Small intestine (tissue), 16 donors: ENCODE measurements at places on chromosomes 2 and 18.

DNA sequence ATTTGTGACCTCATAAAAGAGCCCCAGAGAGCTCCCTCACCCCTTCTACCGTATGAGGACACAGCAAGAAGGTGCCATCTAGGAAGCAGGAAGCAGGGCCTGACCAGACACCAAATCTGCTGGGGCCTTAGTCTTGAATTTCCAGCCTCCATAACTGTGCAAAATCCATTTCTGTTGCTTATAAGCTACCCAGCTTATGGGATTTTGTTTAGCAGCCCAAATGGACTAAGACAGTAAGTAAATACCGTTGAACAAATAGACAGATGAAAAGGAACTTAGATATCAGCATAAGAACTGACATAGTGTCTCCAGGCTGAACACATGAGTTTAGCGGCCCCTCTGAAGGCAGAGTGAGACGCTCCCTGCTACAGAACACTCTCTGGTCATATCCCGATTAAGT lies 130.9 kb downstream of the UXS1 start:
- DNase-seq, result no peak

- DNase-seq, result no peak
Measured at GRCh38 chr2:65532937-65533336, 100.5 kb upstream of the SPRED2 start.

DNA sequence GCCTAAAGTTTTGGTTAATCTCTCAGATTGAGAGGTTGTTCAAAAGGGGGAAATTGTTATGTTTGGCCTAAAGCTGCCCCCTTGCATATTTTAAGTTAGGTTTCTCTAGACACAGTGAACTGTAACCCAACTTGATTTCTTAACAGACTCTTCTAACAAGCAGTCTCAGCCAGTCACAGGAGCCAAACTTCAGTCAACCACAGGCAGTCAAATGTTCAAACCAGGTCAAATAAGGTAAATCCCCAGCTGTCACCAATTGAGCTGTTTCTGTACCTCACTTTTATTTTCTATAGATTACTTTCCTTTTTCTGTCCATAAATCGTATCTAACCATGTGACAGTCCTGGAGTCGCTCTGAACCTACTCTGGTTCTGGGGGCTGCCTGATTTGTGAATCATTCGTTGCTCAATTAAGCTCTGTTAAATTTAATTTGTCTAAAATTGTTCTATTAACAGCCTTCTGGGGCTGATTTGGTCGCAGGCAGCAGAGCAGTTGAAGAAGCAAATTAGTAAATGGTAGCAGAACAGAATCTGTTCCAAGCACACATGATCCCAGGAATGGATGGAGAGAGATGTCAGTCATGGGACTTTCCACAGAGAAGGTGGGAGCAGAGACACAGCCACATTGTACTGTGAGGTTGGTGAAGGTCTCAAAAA lies 16.4 kb upstream of the NFU1 start:
- DNase-seq, result no peak

DNA sequence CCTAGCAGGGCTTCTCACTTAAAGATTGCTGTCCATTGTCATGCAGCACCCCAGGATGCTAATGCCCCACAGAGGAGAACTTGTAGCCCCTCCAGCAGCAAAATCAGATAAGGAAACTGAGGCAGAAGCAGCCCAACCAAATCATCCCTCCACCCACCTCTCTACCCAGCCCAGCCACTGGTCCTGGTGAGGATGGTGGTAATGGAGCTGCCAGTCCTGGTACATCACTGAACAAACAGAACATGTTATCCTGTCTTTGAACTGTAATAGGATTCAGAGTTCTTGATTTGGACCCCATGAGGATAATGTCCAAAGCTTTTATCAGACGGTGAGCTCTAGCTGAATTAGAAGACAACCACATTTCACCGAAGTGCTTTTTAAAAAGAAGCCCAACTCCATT lies 113.2 kb downstream of the MRO start:
- DNase-seq, result no peak

GRCh38 chr2:108975613-108976435 lies 13.2 kb downstream of the EDAR start:
- no peak for DNase-seq

DNA sequence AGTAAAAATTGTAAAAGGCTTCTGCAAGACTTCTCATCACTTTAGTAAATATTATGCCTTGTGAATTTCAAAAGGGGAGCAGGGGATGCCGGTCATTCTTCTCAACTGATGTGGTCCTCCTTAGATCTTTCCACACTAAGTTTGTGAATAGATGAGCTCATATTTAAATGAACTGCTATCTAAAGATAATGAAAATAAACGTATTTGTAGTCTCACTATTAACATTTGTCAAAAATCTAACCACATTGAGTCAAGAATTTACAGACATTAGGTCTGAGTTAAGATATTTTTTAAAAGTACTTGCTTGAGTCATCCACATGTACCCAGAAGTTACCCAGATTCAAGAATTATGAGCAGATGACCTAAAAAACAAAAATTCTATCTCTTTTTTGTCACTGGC lies 6.5 kb downstream of the PRPF40A start:
- no peak for DNase-seq

- DNase-seq, result peak; percentile 8
Measured at GRCh38 chr2:12176623-12177454, 430.4 kb downstream of the LPIN1 start.

GRCh38 chr2:9812945-9813311 lies 30.3 kb upstream of the TAF1B start:
- no peak for DNase-seq

GRCh38 chr2:165877565-165878550 lies 75.7 kb downstream of the TTC21B start:
- DNase-seq, result no peak

DNA sequence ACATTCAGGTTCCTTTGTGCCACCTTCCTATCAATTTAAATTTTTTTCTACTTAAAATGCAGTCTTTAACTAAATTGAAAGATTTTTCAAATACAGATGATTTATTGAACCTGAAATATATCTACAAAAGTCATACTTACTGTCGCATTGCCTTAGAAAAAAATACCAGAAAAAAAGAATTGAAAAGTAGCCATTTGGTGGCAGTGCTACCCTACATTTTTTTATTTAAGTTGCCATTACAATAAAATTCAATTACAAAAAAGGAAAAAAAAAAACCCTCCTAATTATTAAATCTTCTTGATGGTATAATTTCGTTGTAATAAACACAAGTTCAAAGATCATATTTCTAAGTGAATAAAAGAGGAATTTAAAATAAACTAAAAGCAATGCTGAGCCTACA lies 43.4 kb downstream of the DSC3 start:
- DNase-seq, result no peak

GRCh38 chr18:6561016-6561415 lies 146.3 kb upstream of the L3MBTL4 start:
- DNase-seq, result no peak

DNA sequence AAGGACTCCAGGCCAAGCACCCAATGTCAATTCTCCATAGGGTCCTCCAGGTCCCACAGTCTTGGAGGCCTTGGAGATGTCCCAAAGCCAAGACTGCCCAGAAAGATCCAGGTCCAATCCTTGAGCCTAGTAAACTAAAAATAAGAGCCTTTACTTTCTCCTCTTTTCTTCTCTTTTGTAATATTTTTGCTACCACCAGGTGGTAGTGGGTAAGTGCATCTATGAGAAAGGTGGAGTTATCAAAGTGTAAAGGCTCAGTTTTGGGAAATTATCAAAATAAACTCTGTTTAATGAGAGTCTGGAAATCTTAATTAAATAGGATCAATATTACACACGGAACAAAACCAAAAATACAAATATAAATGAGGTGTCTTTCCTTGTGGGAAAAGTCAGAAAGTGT lies 276.4 kb downstream of the ALK start:
- no peak for DNase-seq

GRCh38 chr18:32048507-32049091 lies 30.0 kb downstream of the RNF125 start:
- DNase-seq, result peak; percentile 91

DNA sequence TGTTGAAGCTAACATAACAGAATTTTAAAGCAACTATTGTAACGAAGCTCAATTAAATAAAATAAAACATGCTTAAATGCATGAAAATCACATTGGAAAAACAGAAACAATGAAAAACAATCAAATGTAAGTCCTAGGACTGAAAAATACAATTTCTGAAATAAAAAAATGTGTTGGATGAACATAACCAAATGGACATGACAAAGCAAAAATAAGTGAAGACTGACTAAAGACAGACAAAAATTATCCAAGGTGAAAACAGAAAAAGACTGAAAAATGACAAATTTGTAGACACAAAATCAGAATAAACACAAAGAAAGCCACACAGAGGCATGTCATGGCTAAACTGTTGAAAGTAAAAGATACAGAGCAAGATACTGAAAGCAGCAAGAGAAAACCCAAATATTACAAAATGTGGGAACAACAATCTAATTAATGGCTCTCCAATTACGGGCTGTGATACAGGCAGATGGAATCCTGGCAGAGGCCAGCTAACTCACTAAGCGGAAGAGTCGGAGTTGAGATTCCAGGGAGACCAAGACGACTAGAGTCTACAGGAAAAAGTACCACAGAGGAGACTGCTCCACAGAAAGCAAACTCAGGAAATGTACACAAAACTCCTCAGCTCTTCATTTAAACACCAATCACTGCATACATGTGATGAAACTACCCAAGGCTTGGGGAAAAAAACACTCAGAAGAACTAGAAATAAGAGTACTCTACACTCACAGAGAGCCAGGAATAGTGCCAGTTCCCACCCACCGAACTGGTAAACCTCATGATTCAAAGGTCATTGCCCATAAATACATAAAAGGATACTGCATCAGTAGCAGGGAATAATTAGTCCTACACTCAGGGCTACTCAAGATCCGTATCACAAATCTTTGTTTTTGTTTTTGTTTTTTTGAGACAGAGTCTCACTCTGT lies 83.6 kb downstream of the ATAD2B start:
- DNase-seq, result peak; percentile 47

GRCh38 chr2:217722883-217723472 lies 279.8 kb downstream of the TNS1 start:
- no peak for DNase-seq

- DNase-seq, result no peak
Measured at GRCh38 chr2:78546843-78547242, 478.7 kb upstream of the REG3G start.

DNA sequence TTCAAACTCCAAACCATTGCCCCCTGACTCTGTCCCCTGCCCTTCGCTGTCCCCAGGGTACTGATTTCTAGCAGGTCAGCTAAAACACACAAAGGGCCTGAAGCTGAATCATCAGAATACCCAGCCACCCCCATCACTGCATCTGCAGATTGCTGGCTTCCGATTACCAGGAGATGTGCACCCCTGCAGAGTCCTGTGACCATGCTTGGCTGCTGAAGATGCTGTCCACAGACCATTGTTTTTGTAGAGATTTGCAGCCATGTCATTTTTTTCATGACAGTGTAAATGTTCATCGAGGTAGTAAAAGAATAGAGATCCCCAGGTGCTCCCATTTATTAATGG lies 463.3 kb downstream of the STK39 start:
- DNase-seq, result no peak
